ENCODE measurements at places on chromosomes 13 and 19. TPM values are rescaled to one million over a fixed set of nuclear protein-coding genes. Genes with fewer than 3 reads are reported as not detected.

The HRC gene
- total RNA-seq = not detected

The SELENOV gene
- not detected for total RNA-seq

The ZNF850 gene
- 3.2 TPM for total RNA-seq

The GAPDHS gene
- total RNA-seq = not detected

The SMIM24 gene
- not detected for total RNA-seq

The COX6B2 gene
- total RNA-seq = 0.26 TPM

The C19orf18 gene
- not detected for total RNA-seq

The FBXL3 gene
- total RNA-seq = 40.8 TPM

The APOC4 gene
- total RNA-seq = not detected

The FREM2 gene
- 0.05 TPM for total RNA-seq

The PRSS57 gene
- not detected for total RNA-seq

The MIR17HG gene
- 52.1 TPM for total RNA-seq

The ZNF486 gene
- total RNA-seq = 4.0 TPM

The SIGLECL1 gene
- total RNA-seq = not detected

The OR10H1 gene
- not detected for total RNA-seq

DNA sequence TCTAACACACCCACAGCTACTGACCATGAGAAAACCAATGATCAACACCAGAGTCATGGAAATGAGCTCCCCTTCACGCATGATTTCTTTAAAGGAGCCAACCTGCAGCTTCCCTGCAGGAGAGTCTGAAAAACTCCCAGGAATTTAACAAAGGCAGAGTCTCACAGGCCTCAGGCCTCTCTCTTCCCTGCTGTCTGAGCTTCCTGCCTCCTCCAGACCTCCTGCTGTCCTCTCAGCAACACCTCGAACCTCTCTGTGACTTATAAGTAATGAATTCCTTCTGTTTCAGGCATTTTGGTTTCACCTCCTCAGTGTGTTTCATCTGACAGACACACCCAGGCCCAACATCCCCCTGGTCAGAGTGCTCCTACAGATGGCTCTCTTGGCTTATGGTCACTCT, 1044.4 kb downstream of the UQCRFS1 start:
- DNase-seq = no peak

GRCh38 chr19:48258350-48258749, 2.6 kb upstream of the CARD8 start:
- no peak for DNase-seq

- no peak for DNase-seq
Observed at GRCh38 chr13:27044837-27045570, 126.6 kb downstream of the USP12 start.

DNA sequence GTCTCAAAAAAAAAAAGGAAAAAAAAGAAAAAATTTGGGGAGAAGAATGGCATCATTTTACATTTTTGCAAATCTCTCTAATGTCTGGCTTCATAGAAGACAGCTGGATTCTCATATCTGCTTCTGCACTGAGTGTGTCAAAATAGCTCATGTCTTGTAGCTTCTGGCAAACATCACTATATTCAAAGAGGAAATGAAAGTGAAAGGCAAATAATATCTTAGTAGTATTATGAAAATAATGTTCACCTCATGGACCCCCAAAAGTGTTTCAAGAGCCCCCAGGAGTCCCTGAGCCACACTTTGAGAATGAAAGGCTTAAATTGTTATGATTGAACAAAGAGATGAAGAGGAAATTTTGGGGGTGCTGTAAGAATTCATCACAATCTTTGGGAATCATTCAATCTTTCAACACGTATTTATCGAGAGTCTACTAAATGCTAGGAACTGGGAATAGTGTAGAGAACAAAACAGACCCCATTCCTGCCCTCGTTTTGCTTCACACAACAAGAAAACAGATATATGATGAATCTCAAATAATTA, 1.2 kb upstream of the SLC6A16 start:
- no peak for DNase-seq

- DNase-seq = no peak
Observed at GRCh38 chr13:79736356-79736755, 255.4 kb downstream of the NDFIP2 start.

DNA sequence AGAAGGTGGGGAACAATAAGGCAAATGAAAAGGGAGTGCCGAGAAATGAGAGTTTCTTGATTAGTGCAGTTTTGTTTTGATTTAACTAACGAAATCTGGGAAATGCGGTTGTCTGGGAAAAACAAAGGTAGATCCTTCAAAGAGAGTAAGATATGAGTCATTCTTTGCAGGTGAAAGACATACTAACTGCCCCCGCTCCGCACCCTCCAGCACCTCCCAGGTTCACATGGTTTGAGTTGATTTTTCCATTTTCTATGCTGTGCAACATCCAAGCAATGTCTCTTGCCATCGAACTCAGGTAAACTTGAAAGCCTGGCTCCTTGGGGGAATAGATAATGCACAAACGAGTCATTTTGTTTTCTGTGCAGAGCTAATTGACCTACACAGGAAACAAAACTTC, 84.1 kb upstream of the KLF12 start:
- DNase-seq = no peak

DNA sequence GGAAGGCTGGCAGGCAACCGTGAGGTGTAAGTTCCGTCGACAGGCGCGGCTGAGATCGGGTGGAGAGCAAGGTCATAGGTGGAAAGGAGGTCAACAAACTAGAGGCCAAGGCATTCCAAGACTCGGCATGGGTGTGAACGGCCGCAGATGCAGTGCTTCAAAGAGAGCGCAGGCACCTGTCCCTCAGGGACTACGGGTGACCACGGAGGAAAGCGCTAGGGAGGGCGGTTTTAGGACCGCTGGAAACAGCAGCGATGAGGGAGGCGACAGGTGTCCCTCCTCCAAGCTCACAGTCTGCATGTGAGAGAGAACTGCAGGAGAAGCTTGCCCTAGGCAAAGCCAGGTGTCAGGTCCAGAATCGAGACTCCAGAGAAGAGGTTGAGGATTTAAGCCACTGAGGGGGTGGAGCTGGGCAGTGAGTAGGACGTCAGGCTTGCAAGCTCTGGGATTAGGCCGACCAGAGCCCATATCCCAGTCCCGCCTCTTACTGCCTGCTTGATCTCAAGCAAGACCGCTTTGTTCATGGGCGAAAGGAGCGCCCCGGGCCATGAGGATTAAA, 1.6 kb upstream of the MLNR start:
- DNase-seq = no peak

GRCh38 chr13:85170372-85170771, 628.8 kb downstream of the SLITRK6 start:
- DNase-seq = no peak

DNA sequence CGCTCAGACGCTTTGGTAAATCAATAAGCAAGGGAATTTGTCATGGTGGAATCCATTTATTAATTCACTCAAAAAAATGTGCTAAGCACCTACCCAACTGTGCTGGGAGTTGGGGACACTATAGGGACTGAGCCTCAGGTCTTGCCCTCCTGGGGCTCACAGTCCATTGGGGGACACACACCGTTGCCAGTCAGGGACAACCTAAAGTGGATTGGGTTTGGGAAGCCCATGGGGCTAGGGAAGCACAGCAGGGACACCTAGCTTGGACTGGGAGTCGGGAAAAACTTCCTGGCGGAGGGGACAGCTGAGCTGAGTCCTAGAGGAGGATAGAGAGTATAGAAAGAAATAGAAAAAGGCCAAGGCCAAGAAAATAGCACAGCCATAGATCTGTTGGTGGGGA, 8.5 kb downstream of the FOSB start:
- DNase-seq = no peak

DNA sequence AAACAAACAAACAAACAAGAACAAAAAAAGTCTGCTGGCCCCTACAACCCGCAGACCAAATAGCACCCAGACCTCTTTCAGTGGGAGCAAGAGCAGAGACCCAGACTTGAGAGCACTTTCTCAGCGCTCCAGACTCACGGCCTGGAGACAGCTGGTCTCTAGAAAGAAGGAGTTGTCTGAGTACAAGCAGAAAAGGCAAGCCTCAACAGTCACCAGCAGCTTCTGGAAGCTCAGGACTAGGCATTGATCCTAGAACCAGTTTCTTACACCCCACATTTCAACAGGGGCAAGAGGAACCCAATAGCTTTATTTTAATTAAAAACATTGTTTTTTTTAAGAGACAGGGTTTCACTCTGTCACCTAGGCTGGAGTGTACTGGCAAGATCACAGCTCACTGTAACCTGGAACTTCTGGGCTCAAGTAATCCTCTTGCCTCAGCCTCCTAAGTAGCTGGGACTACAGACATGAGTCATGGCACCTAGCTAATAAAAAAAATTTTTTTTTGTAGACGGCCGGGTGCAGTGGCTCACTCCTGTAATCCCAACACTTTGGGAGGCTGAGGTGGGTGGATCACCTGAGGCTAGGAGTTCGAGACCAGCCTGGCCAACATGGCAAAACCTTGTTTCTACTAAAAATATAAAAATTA, 30.4 kb downstream of the RASL11A start:
- DNase-seq = no peak

DNA sequence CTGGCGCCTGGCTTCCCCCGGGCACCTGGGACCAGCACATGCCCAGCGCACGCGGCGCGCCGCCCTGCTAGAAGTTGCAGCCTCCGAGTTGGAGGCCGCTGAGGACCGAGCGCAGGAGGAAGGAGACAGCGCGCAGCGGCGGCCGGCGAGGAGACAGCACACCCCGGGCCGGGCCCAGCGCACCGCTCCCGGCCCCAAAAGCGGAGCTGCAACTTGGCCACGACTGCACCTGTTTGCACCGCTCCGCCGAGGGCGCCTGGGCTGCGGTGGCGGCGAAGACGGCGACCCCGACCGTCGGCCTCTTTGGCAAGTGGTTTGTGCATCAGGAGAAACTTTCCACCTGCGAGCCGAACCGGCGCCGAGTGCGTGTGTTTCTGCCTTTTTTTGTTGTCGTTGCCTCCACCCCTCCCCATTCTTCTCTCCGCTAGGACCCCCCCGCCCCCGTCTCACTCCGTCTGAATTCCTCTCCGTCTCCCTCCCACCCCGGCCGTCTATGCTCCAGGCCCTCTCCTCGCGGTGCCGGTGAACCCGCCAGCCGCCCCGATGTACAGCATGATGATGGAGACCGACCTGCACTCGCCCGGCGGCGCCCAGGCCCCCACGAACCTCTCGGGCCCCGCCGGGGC, at the start of gene SOX1:
Gene SOX1 (plus strand): TSS at position 34 of the 626 bp plus-strand sequence. CDS start 510 bp downstream, at position 544.
- DNase-seq = no peak

GRCh38 chr19:46299695-46300094, 2.9 kb downstream of the HIF3A start:
- DNase-seq = no peak

DNA sequence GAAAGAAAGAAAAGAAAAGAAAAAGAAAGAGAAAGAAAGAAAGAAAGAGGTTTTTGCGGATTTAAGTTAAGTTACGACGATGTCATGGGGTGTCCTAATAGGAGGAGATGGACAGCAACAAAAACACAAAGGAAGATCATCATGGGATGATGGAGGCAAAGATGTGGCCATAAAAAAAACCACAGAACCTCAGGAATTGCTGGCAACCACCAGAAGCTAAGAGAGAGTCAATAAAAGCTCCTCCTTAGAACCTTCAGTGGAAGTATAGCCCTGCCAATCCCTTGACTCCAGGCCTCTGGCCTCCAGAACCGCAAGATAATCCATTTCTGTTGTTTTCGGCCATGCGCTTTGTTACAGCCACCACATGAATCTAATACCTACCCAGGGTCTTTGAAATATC, 11.5 kb downstream of the PLEKHA4 start:
- no peak for DNase-seq

- DNase-seq = no peak
Observed at GRCh38 chr13:28854657-28855056, 34.5 kb downstream of the MTUS2 start.

GRCh38 chr13:57629821-57630235, 1.7 kb upstream of the PCDH17 start:
- no peak for DNase-seq

DNA sequence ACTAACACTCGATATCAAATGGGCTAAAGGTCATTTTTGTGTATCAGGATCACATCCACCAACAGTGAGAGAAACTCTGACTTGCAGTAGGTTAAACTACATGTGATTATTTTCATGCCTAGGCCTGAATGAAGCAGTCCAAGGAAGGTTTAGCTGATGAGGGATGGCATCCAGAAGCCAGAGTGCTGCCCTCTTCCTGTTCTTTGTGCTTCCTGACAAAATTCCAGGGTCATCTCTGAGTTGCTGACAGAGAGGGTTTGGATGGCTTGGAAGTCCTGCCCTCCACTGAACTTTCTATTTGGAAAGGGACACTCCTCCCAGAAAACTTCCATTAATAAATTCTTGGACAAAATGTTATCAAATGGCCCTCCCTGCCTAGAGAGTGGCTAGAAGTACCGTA, 728.3 kb upstream of the SLC10A2 start:
- DNase-seq = no peak
